ENCODE measurements at places on chromosomes 12 and 14. TPM values are rescaled to one million over a fixed set of nuclear protein-coding genes. Genes with fewer than 3 reads are reported as not detected.

DNA sequence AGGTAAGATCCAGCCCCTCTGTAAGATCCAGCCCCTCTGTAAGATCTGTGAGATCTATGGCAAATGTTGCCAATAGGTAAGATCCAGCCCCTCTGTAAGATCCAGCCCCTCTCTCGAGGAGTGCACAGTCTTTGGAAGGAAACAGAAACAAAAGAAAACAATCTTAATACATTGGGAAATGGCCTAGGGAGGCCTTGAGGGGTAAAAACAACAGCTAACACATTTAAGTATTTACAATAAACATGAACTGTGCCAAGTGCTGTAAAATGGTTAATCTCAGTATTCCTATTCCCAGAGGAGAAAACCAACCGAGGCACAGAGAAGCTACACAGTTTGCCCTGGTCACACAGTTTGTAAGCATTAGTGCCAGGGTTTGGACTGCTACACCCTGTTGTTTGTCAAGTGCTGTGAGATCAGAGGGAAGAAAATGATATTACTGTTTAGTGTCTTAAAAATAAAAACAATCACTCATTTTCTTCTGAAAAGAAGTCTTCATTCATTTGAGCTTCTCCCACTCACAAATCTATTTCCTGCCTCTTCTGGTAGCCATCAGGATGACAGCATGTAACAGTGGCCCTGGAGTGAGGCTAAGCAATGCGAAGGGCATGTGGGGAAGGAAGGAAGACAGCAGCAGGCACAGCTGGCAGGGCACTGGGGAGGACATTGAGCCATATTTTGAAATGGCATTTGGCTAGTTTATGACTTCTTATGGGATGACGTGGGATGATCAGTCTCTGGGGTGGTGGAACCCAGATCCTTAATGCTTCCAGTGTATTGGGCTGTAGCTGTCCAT lies 118.7 kb upstream of the PTPRQ start:
- no peak for DNase-seq

- no peak for DNase-seq
Observed at GRCh38 chr12:9796971-9797370, 30.3 kb upstream of the KLRF1 start.

DNA sequence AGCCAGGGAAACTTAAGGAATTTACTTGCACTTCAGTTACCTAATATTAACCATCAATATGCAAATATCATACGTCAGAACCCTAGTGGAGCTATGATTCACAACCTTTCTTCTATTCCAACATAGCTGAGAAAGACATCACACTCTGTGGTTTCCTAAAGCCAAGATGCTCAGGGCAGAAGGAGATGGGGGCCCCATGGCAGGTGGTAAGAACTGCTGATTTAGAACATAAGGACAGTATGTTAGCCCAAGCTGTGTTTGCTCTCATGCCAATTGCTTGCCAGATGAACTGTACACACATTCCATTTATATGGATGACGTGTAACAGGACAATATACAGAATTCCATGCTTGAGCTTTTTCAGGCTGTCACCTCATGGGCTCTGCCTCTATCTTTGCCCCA lies 34.6 kb downstream of the HECTD4 start:
- DNase-seq: no peak

GRCh38 chr14:63705561-63706070 lies 22.2 kb downstream of the SGPP1 start:
- DNase-seq: no peak

DNA sequence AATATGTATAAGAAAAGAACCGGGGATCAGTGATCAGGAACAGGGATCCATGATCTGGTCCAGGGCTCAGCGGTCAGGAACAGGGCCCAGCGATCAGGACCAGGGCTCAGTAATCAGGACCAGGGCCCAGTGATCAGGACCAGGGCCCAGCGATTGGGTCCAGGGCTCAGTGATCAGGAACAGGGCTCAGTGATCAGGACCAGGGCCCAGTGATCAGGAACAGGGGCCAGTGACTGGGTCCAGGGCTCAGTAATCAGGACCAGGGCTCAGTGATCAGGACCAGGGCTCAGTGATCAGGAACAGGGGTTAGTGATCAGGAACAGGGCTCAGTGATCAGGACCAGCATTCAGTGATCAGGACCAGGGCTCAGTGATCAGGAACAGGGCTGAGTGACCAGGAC lies 56.3 kb downstream of the TMEM121 start:
- DNase-seq: no peak

- no peak for DNase-seq
Observed at GRCh38 chr12:44555454-44555853, 320.7 kb downstream of the NELL2 start.

DNA sequence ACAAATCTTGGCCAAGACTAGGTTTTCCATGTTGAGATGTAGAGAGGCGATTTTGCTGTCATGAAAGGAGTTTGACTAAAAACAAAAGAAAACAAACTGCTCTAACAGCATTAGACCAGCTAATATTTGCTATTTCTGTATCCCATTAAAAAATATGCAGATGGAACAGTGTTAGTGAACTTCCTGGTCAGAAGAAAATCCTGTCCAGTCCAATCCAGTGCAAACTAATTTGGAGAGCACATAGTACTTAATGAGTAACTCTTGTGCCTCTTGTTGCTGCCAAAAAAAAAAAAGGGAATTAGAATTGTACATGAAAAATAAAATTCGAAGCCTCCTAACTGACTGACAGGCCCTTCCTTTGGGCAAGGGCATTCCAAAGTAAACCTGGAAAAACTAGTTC lies 298.8 kb downstream of the ETNK1 start:
- DNase-seq: no peak

- no peak for DNase-seq
Observed at GRCh38 chr12:55068416-55069010, 48.7 kb downstream of the NEUROD4 start.

Gene DHRS4
- total RNA-seq: 26.9 TPM

Gene NTS
- total RNA-seq: 0.20 TPM

Gene ABHD12B
- not detected for total RNA-seq

Gene DAO
- total RNA-seq: not detected

Gene MOAP1
- total RNA-seq: 54.6 TPM

Gene MORN3
- total RNA-seq: not detected

Measured in left ventricle myocardium superior (tissue), 1 donor.